Lower lobe of right lung (tissue), 2 donors: ENCODE measurements at places on chromosomes 2 and 18. TPM values are rescaled to one million over a fixed set of nuclear protein-coding genes. Genes with fewer than 3 reads are reported as not detected.

Gene CCDC68
- total RNA-seq, result 20.2 TPM

Gene TBR1
- total RNA-seq, result not detected

Gene FBXO41
- total RNA-seq, result 2.9 TPM

Gene GYPC
- 92.6 TPM for total RNA-seq

Gene KRTCAP3
- 18.8 TPM for total RNA-seq

Gene NYAP2
- total RNA-seq, result 1.1 TPM

Gene CNDP1
- not detected for total RNA-seq

Gene NETO1
- total RNA-seq, result not detected

Gene MCEE
- total RNA-seq, result 22.2 TPM

Gene LYPD1
- 1.5 TPM for total RNA-seq

Gene NGEF
- 1.7 TPM for total RNA-seq

Gene NEU4
- not detected for total RNA-seq

Gene SERPINB4
- total RNA-seq, result not detected

Gene SLC38A11
- total RNA-seq, result 0.44 TPM

Gene CABLES1
- total RNA-seq, result 44.2 TPM

Gene SP110
- total RNA-seq, result 68.1 TPM

Gene TIMM21
- 21.6 TPM for total RNA-seq

Gene CROCC2
- 3.4 TPM for total RNA-seq

Gene PLGLB1
- total RNA-seq, result 2.7 TPM

Gene CASP8
- total RNA-seq, result 44.2 TPM

Gene IL36G
- not detected for total RNA-seq

Gene CYP27C1
- not detected for total RNA-seq

Gene PER2
- 24.9 TPM for total RNA-seq

Gene SERPINB2
- not detected for total RNA-seq

Gene CYP27A1
- total RNA-seq, result 273 TPM

Gene DYNAP
- total RNA-seq, result not detected

Gene NEB
- total RNA-seq, result 0.83 TPM

Gene FABP1
- total RNA-seq, result not detected

Gene ZRANB3
- total RNA-seq, result 3.7 TPM

Gene ZNF516
- 28.8 TPM for total RNA-seq

Gene RNF125
- 8.1 TPM for total RNA-seq

Gene CHRNG
- total RNA-seq, result not detected

Gene APOB
- 0.53 TPM for total RNA-seq

Gene RTP5
- total RNA-seq, result not detected

Gene MREG
- 12.7 TPM for total RNA-seq

Gene SNORC
- total RNA-seq, result 0.53 TPM

Gene IL1B
- 17.5 TPM for total RNA-seq

Gene SH3YL1
- 42.2 TPM for total RNA-seq

Gene CXCR1
- 10.4 TPM for total RNA-seq

Gene CD207
- 3.0 TPM for total RNA-seq

Gene SLC35F6
- 49.3 TPM for total RNA-seq

Gene CSRNP3
- 2.3 TPM for total RNA-seq

Gene SLC40A1
- 135 TPM for total RNA-seq

Gene PROKR1
- not detected for total RNA-seq

Gene C1QL2
- not detected for total RNA-seq

Gene PDE11A
- total RNA-seq, result 0.27 TPM

Gene OR6B2
- not detected for total RNA-seq

Gene ITGA4
- 24.0 TPM for total RNA-seq

Gene SLC11A1
- 419 TPM for total RNA-seq

Gene LYPD6
- total RNA-seq, result 0.47 TPM

Gene TTN
- total RNA-seq, result 40.3 TPM
